ENCODE measurements at places on chromosomes 2 and 18.

DNA sequence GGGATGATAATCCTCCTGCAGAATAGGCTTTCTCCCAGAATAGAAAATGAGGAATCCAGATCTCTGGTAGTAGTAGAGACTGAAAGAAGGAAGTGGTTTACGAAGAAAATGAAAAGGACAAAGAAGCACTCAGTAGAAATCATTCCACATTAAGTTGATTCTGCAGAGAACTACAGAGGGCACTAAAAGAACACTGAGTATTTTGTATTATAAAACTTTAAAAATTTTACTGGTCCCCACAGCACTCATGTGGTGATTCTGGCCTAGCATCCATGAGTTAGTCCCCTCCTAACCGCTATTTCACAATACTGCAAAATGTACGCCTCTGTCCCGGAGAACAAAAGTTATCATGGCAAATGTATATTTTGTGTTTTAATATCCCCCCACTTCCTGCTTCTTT, 42.9 kb upstream of the SLC35F5 start:
- DNase-seq = no peak

- DNase-seq = no peak
Observed at GRCh38 chr2:116491292-116491691, 1323.2 kb upstream of the DDX18 start.

DNA sequence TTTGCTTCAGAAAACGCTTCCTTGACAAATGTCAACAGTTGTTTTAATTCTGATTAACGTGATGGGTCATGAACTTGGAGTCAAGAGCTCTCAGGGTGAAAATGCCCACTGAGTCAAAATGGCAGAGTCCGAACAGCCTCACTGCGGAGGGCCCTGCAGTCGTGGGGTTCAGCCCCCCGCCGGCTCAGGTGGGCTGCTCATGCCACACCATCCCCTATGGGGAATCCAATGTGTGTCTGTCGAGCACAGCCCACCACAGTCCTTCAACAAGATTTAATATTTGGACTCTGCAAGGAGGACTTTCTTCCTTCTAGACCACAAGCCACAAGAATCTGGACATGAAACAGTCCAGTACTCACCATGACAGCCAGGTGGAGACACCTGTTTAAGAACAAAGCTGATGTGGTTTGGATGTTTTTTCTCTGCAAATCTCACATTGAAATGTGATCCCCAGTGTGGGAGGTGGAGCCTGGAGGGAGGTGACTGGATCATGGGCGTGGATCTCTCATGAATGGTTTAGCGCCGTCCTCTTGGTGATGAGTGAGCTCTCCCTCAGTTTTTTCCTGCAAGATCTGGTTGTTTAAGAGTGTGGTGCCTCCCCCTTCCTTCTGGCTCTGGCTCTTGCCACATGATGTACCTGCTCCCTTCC, 201.0 kb downstream of the NDUFA10 start:
- no peak for DNase-seq

DNA sequence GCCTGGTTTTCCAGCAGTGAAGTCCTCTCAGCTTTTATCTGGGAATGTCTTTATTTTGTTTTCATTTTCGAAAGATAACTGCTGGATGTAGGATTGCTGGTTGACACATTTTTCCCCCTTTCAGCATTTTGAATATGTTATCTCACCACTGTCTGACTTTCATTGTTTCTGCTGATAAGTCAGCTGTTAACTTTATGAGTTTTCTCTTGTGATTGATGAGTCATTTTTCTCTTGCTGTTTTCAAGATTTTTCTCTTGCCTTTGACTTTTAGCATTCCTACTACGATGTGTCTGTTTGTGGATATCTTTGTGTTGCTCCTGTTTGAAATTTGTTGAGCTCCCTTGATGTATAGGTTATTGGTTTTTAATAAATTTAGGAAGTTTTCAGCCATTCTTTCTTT, 85.5 kb downstream of the AGPS start:
- DNase-seq = no peak

- DNase-seq = no peak
Observed at GRCh38 chr2:66968946-66969345, 428.2 kb upstream of the ETAA1 start.

DNA sequence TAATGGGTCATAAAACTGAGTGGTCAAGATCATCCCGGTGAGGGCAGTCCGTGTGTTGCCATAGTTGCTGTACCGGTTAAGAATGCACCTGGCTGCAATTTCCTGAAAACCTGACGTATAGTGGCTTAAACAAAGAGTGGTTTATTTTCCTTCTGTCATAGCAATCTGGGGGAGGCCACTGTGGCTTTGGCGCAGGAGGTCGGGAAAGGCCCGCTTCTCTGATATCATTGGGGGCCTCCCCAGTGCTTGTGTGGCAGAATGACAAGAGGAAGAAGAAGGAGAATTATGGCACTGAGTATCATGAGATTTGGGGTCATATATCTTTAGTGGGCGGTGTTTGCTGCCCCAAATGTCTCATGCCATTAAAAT, 4.4 kb downstream of the C2orf92 start:
- no peak for DNase-seq

DNA sequence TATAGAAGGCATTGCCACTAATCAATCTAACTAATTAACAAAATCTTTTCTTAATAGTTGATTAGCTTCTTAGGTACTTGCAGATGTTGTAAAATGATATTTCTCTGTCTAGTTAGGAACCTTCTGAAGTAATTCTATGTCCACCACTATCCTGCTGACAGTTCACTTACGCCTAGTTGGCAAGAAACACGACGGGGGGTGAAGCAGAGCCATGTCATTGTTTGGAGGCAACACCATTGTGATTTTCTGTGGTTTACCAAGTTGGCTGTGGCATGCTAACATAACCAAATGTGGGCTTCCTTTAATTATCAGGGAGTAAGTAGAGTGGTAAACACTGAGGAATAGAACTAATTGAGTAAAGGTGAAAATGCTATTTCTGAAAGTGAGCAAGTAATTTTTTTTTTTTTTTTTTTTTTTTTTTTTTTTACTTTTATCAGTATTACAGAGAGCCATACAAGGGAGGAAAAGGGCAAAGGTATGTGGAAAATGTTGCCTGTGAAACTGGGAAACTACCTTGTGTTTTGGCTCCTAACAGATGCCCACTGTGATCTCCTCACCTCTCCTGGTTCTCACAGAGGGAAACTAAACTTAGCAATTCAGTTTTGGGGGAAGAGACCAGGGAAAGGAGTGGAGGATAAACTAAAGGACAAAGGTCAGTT, 126.8 kb downstream of the MEIS1 start:
- DNase-seq = no peak

DNA sequence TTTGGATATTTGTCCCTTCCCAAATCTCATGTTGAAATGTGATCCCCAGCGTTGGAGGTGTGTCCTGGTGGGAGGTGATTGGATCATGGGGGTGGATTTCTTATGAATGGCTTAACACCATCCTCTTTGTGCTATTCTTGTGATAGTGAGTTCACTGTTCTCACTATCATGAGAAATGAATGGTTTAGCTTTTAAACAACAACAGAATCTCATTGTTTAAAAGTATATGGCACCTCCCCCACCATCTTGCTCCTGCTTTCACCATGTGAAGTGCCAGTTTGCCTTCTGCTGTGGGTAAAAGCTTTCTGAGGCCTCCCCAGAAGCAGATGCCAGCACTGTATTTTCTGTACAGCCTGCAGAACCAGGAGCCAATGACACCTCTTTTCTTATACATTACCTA, 38.1 kb downstream of the KIAA1328 start:
- DNase-seq = no peak

- no peak for DNase-seq
Observed at GRCh38 chr2:148917431-148917830, 42.4 kb downstream of the KIF5C start.

DNA sequence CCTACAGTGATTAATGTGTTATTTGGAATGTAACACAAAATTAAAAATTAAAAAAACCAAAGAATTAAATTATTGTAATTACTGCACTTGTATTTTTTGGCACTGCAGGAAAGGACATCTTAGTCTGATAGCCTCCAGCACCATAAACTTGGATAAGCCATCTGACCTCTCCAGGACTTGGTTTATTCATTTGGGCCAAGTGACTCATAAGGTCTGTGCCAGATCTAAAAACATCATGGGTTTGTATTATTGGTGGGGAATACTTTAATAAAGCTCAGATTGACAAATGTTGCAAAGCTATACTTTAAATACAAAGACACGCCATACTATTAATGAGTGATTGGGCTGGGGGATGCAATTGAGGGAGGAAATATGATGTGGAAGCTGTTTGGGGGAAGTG, 225.2 kb downstream of the ZNF521 start:
- DNase-seq = no peak

- DNase-seq = no peak
Observed at GRCh38 chr2:132815516-132815915, 145.5 kb upstream of the LYPD1 start.

- no peak for DNase-seq
Observed at GRCh38 chr2:172220121-172220520, 117.4 kb upstream of the DLX2 start.

- DNase-seq = no peak
Observed at GRCh38 chr2:143312441-143312840, 183.2 kb downstream of the ARHGAP15 start.
